Cardiac atrium fibroblast (primary cell): ENCODE measurements at places on chromosomes 12 and 14. TPM values are rescaled to one million over a fixed set of nuclear protein-coding genes. Genes with fewer than 3 reads are reported as not detected.

The FLVCR2 gene
- total RNA-seq: 3.8 and 5.0 TPM in 2 replicates

The ZDHHC22 gene
- not detected in 2 replicates for total RNA-seq

The STAC3 gene
- not detected in 2 replicates for total RNA-seq

The FBLN5 gene
- total RNA-seq: 58.3 and 74.8 TPM in 2 replicates

The USP44 gene
- not detected in 2 replicates for total RNA-seq

The TAS2R9 gene
- not detected in 2 replicates for total RNA-seq
